ENCODE measurements at places on chromosomes 6 and 20.
A peak's percentile ranks its signal among the peaks of the same experiment; 100 is the strongest.

DNA sequence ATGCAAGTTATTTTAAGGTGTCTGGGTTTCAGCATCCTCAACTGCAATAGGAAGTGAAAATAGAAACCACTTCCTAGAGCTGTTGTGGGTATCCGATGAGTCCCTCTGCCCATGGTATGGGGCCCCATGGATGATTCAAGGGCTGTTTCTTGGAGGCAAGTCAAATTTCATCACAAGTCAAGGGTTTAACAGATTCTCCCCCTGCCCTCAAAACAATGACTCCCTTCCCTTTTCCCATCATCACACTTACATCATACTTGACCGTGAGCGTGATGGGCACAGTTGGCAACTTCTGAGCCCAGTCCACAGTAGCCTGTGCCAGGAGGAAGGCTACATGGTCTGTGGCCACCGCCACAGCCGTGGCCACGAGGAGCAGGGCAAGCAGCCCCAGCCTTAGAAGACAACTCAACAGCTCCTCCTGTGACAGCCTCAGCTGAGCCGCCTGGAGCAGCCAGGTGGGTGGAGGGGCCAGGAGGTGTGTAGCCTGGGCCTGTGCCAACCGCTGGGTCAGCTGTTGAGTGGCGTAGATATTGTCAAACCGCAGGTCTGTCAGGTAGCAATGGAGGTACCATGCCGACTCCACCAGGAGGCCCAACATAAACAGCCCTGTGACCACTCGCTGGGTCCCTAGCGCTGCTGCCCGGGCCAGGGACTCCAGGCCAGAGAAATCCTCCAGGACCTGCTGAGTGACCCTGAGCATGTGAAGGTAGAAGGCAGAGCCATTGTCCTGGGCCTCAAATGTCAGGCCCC lies 5.2 kb downstream of the OCSTAMP start:
- DNase-seq, result no peak

DNA sequence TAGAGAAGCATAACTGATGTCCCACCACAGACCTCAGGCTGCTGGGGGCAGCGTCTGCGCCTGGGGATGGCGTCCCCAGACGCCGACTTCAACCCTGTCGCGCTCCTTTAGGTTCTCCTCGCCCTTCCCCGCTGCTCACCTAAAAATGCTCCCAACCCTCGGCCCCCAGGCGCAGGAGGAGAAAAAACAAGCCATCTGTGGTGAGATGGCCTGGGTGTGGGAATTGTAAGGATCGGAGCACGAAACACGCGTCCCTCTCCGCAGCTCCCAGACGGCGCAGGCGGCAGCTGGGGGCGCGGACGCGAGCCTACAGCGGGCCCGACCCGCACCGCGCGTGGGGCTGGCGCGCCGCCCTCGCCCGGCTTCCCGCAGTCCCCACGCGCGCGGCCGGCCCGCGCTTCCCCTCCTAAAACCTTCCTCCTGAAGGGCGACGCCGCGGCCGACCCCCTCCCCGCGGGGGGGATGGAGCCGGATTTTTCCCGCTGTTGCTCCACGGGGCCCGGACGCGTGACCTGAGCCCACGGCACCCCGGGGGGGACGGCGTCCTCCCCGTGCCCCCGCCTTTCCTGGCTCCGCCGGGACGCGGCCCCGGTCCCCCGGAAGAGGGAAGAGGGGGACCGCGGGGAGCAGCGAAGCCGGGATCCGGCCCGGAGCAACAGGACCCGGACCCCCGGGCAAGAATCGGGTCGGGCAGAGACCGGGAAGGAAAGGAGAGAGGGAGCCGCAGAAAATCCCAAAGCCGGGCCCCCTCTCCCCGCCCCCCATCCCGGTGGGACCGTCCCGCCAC lies 611 bp downstream of the EPB41L2 start:
- DNase-seq, result peak; percentile 39

DNA sequence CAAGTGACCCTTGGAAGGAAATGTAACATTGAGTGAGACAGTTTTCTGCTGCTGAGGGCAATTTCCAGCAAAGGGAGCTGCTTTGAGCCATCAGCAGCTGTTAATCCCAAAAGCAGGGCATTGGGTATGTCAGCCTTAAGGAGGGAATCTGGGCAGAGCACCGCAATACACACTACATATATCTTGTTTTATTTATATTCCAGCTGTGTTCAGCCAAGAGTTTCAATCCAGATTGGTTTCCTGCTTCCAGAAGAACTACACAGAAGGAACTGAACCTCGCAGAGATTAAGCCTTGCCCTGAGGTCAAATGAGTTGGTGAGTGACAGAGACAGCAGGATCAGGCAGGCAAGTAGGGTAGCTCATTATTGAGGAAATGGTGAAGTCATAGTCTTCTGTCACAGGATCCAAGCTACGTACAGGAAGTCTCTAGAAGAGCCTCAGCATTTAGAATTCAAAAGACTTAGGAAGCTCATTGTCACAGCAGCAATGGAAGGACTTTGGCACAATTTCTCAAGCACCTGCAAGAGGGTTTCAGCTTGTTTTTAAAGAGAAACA lies 109.9 kb upstream of the HEY2 start:
- DNase-seq, result no peak

DNA sequence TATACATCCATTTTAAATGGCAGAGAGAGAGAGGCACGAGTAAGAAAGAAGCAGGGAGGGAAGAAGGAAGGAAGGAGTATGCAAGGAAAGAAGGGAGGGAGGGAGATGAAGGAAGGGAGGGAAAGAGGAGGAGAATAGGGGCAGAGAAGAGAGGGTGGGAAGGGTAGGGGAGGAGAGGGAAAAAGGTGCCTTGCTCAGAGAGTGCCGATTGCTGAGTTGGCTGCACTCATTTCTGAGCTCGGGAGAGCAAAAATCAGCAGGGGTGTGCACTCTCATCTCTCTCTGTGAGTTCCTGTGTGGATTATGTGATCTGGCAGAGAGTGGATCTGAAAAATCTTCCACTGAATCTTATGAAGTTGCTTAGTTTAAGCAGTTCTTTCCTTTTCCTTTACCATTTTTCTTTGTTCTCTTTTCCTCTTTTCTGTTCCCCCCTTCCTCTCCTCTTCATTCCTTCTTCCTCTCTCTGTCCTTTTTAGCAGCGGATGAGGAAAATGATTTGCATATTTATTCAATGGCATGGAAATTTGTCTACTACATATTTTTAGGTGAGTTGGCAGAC lies 108.7 kb downstream of the PERP start:
- no peak for DNase-seq

- no peak for DNase-seq
Observed at GRCh38 chr6:8225113-8225512, 122.8 kb upstream of the EEF1E1 start.

DNA sequence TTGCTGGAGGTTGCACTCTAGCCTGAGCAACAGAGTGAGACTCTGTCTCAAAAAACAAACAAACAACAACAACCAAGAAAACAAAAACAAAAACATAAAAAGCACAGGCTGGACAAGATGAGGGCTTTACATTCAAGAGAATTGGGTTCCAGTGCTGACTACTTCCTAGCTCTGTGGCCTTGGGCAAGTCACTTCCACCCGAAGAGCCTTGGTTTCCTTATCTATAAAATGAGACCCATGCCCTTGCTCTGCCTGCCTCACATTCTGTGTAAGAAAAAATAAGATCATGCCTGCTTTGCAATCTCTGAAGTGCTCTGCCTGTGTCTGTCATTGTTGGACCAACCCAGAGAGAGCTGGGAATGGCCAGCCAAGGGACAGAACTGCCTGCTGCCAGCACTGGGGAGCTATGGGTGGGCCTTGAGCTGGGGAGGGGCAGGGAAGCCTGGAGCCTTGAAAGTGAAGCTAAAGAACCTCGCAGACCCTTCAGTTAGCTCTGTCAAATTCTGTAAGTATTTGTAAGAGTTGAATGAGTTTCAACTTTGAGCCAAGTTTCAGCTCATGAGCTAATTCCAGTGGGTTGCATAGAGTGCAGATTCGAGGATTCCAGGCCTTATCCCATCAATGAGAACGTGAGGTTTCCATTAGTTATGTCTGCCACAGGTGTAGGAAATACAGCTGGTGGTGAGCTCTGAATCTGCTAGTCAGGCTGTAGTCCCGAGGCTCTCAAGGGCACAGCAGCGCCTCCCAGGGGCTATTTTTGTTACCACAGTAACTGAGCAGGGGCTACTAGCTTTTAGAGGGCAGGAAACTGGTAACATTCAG lies 93.2 kb downstream of the DLGAP4 start:
- peak; percentile 45 for DNase-seq

DNA sequence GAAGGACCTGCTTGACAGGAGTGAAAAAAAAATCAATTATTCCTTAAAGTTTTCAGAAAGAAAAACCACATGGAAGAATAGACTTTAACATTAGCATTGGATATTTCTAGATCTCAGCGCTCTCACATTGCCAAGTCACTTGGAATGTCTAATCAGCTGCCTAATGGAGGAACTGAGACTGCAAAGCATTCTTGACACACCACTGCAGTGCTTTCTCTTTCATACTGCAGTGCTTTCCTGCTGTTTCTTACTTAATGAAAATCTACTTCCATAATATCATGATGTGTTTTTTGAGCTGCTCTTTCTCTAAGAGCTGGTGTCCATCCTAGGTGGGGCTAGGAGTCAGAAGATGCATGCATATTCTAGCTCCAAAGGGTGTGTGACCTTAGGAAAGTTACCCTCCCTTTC lies 20.4 kb upstream of the MCM3 start:
- DNase-seq, result peak; percentile 70

DNA sequence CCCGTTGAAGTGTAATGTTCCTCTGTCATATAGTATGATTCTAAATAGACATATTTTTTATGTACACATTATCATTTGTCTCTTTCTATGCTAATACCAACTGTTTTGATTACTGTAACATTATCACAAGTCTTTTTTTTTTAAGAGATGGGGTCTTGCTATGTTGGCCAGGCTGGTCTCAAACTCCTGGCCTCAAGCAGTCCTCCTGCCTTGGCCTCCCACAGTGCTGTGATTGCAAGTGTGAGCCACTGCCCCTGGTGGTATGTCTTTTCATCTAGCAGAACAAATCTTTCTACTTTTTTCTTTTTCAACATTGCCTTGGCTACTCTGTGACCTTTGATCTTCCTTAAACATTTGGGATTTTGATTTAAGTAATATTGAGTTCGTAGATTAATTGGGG lies 57.7 kb downstream of the SLX4IP start:
- no peak for DNase-seq

GRCh38 chr6:155303361-155303870 lies 10.9 kb downstream of the TFB1M start:
- DNase-seq, result no peak

DNA sequence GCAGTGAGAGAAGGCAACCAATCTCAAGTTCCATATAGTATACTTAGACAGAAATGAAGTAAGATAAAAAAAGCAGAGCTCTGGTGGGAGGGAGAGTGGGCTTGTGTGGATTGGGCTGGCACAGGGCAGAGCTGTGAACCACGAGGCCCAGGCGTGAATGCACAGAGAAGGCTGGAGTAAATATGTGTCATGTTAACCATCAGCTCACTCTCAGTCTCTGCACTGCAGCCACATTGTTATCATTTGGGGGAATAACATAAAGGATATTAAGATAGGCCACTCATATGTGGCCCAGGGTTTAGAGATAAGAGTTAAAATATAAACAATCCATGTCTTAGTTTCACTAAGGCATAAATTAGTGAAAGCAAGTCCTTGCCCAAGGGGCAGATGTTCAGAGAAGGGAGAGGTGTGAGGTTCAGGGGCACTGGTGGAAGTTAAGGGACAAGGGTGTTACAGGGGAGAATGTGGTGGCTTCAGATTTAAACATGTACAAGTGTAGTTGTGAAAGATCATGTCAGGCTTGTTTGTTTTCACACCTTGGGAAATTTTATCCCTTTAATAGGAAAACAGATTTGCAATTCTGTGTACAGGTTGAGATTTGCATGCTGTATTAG lies 14.4 kb downstream of the GMPR start:
- no peak for DNase-seq

DNA sequence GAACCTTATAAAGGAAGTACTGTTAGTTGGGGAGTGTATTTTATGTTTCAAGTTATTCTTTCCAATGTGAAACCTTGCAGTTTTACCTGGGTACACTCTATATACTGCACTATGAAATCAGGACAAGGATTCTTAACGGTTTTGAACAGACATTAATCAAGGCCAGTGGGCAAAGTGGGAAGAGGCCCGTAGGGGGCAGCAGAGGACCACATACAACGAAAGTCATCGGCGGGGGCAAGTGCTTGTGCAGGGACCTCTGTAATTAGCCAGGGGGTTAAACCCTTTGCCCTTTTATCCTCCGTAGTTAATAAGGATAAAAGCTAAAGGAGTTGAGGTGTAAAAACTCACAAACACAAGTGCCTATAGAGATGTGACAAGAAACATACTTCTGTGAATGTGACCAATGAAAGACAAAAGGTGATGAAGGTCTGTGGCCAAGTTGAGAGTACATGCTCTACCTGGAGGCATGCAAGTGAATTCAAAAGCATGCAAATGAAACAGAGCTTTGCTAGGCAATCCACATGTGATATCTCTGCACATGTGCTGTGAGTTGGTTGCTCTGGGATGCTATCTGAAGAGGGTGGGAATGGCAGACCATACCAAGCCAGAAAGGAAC lies 392.7 kb upstream of the MAN1A1 start:
- DNase-seq, result peak; percentile 60

GRCh38 chr6:9272671-9273070 lies 837.3 kb upstream of the SLC35B3 start:
- no peak for DNase-seq

- DNase-seq, result no peak
Observed at GRCh38 chr6:134093007-134093573, 40.7 kb upstream of the SLC2A12 start.

DNA sequence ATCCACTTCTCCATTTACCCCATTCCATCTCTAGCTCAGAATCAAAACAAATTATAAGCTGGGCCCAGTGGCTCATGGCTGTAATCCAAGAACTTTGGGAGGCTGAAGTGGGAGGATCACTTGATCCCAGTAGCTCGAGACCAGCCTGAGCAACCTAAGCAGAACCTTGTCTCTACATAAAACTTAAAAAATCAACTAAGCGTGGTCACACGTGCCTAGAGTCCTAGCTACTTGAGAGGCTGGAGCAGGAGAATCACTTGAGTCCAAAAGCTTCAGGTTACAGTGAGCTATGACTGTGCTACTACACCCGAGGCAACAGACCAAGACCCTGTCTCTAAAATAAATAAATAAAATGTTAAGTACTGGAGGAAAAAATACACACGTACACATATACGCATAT lies 74.7 kb upstream of the RUNX2 start:
- no peak for DNase-seq

- DNase-seq, result no peak
Observed at GRCh38 chr6:32967151-32968091, 973 bp upstream of the BRD2 start.

DNA sequence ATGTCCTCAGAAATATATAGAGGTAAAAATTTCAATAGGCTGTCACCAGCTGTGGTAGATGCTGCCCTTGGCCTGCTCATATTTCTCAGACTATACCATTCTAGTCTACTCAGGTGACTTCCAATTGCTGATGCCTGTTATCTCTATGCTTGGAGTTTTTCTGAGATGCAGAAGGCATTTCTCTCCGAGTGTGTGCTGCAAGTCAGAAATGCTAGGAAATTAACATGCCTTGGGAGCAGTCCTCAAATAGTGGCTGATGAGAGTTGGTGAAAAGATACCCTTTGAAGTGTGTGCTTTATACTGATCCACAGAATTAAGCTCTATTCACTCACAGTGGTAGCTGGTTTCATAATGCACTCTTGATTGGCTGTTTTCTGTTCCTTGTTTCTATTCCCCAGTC lies 43.2 kb upstream of the PKIB start:
- no peak for DNase-seq

- DNase-seq, result peak; percentile 55
Observed at GRCh38 chr20:10093087-10093591, 58.4 kb downstream of the ANKEF1 start.

Data from AG20443 (cell line).